ENCODE measurements at places on chromosomes 2 and 18. TPM values are rescaled to one million over a fixed set of nuclear protein-coding genes. Genes with fewer than 3 reads are reported as not detected.

GREB1 gene
- total RNA-seq, result 143 TPM

- no peak for DNase-seq
Measured at GRCh38 chr2:218583983-218584850, 15.6 kb downstream of the CNOT9 start.

DNA sequence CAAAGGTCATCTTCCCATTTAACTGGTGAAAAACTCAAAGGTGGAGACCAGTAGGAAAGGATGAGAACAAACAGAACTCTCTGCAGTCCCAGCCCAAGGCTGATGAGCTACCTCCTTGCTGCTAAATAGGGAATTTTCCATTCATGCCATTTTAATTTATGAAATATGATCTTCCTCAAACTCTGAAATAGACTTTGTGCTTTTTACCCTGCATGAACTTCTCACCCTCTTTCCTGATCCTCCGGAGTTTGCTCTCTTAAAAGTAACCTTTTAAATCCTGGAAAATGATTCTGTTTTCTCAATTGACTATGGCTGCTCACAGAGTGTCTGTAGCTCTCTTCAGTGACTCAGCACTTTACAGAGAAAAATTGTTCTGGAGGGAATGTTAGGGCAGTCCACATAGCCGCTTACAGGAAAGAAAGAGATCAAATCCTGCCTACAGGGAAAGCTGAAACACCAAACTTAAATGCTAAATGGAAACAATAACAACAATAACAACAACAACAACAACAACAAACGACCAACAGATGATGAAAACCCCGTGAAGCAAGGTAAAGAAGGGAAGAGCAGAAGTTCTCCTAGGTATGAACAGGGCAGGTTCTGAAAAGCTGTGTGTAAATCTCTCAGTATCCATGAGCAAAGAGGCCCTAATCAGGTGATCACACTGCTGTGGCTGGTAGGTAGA, 79.8 kb upstream of the SESTD1 start:
- no peak for DNase-seq

- no peak for DNase-seq
Measured at GRCh38 chr2:160499865-160500264, 6.3 kb upstream of the RBMS1 start.

DNA sequence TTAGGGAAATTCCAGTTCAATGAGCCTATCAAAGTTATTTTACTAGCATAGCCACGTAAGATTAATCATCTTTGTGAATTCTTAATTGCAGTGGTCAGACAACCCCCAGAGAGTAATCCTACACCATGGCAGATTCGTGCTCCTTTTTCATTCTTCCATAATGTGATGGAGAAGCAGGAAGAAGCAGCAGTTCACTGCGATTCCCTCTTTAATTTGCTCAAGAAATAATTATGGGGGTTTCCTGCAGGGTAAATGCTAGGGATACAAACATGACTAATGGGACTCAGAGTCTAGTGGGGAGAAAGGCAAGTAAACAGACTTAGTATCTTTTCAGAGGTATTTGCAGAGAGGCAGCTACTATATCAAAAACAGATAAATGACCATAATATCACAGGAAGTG, 175.8 kb upstream of the HNRNPA3 start:
- no peak for DNase-seq

GRCh38 chr18:40423291-40423690, 1531.7 kb upstream of the PIK3C3 start:
- DNase-seq, result no peak

GRCh38 chr2:23926290-23926749, 603 bp downstream of the ATAD2B start:
- DNase-seq, result peak; percentile 39

GRCh38 chr2:217074576-217075255, 214.9 kb upstream of the TNP1 start:
- no peak for DNase-seq

GRCh38 chr2:1143129-1143528, 192.5 kb downstream of the SNTG2 start:
- DNase-seq, result no peak

DNA sequence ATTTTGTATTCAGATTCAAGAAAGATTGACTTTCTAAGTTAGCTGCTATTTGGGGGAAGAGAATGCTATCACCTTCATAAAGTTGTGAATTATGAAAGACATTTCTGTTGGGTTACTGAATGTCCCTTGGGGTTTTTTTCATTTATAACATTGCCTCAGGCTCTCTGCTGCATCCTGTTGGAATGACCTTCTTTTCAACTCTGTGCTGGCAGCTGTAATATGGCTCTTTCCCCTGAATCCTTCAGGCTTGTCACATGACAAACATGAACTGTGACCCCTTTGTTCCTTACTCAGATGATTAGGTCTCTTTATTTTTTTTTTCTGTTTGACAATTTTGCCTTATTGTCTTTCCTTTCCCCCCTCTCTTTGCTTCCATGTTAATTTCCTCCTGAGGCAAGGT, 159.8 kb downstream of the TAF4B start:
- no peak for DNase-seq

GRCh38 chr2:124250433-124250832, 225.3 kb downstream of the CNTNAP5 start:
- DNase-seq, result no peak

GRCh38 chr2:74201196-74201595, 2.8 kb downstream of the MTHFD2 start:
- DNase-seq, result no peak

GRCh38 chr2:96408616-96409015, 73.0 kb downstream of the NCAPH start:
- peak; percentile 24 for DNase-seq

GRCh38 chr2:215921895-215922294, 91.5 kb downstream of the MREG start:
- DNase-seq, result no peak

INHA gene
- 0.50 TPM for total RNA-seq

CD207 gene
- total RNA-seq, result not detected

ATP5F1A gene
- total RNA-seq, result 524 TPM

- no peak for DNase-seq
Measured at GRCh38 chr2:81858998-81859397, 1554.4 kb upstream of the LRRTM1 start.

RGPD3 gene
- total RNA-seq, result 0.14 TPM

- DNase-seq, result no peak
Measured at GRCh38 chr2:28134262-28134812, 243.8 kb downstream of the BABAM2 start.

ABCB11 gene
- 0.07 TPM for total RNA-seq
